SK-MEL-5 (cell line): ENCODE measurements at places on chromosomes 11 and 22. TPM values are rescaled to one million over a fixed set of nuclear protein-coding genes. Genes with fewer than 3 reads are reported as not detected.
A peak's percentile ranks its signal among the peaks of the same experiment; 100 is the strongest.

OR8A1 gene
- not detected in 2 replicates for total RNA-seq

CTSW gene
- total RNA-seq: 0.29 and 0.48 TPM in 2 replicates

KRTAP5-10 gene
- 0.53 TPM in 1 of 2 replicates, not detected in the other for total RNA-seq

PRODH gene
- 0.45 and 0.55 TPM in 2 replicates for total RNA-seq

CHRM1 gene
- total RNA-seq: 0.16 and 0.18 TPM in 2 replicates

CASP5 gene
- not detected in 2 replicates for total RNA-seq

HOATZ gene
- total RNA-seq: not detected in 2 replicates

USP2 gene
- total RNA-seq: 0.37 and 0.40 TPM in 2 replicates

ST3GAL4 gene
- total RNA-seq: 198 and 242 TPM in 2 replicates

AHNAK gene
- 11.3 and 14.3 TPM in 2 replicates for total RNA-seq

DDX25 gene
- total RNA-seq: 0.96 and 1.5 TPM in 2 replicates

TMPRSS6 gene
- total RNA-seq: not detected in 2 replicates

SAAL1 gene
- 36.1 and 37.3 TPM in 2 replicates for total RNA-seq

TRPC6 gene
- total RNA-seq: not detected in 2 replicates

DNA sequence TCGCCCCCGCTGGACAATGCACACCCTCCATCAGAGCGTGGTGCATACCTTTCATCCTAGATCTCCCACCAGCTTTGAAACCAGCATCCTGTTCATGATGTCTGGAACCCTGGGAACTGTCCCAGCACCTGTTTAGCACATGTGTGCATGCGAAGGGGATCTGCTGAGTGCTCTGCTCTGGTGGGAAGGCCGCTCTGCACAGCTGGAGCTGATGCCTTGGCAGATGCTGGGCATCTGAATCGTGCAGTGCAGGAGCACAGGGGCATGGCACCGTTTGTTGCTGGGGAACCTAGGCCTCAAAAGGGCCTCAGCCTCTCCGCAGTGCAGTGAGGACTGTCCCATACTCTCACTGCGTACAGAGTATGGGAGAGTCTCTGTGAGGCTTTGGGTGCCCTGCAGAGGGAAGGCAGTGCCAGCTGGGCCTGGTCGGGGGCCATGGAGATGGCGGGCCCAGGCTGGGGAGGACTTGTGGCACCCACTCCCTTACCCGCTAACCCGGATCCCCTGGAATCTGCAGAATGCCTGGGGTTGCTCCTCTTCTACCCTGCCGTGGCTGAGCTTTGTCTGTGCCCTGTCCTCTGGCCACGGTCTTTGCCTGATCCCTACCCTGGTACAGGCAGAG, 72.9 kb upstream of the ATXN10 start:
- no peak for DNase-seq

GRCh38 chr11:33475993-33476392, 218.8 kb downstream of the HIPK3 start:
- DNase-seq: peak; percentile 5

GRCh38 chr11:110340436-110340835, 44.0 kb upstream of the RDX start:
- no peak for DNase-seq

- DNase-seq: no peak
These were observed 111.4 kb upstream of the SORL1-AS1 start for GRCh38 chr11:121563900-121564822.

- no peak for DNase-seq
These were observed 3.6 kb downstream of the TMEM45B start for GRCh38 chr11:129819237-129819636.

- DNase-seq: no peak
These were observed 802 bp downstream of the SYT13 start for GRCh38 chr11:45285250-45285828.

DNA sequence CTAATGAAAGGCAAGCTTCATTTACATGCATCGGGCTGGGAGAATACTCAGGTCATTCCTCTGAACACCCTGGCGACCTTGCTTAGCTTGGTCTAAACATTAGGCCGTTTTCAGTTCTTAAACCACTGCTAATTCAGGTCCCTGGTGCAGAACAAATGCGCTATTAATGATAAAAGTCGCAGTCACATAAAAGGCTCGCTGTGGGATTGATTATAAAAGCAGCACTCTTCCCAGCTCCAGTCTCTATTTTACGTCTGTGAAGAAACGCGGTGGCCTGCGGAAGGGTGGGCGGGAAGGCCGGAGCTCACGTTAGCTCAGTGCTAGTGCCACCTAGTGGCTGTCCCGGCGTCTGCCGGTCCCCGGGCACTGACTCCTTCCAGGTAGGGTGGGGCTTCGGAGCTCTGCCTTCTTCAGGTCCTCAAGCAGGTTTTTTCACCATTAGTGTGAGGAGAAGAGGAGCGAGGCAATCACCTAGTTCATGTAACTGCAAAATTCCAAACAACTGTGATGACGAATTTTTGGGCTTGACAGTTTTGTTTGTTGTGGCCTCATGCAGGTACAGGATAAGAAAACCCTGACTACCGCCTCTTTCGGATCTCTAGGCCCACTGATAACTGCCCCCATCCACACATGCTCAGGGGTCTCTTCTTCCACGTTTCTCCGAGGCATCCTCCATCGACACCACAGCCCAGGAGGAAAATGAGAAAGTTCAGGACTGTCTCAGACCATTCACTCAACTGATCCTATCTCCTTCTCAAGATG, 66.5 kb upstream of the CLMP start:
- peak; percentile 80 for DNase-seq

- no peak for DNase-seq
These were observed 516 bp upstream of the SERPINH1 start for GRCh38 chr11:75561426-75562047.

- DNase-seq: peak; percentile 70
These were observed 499 bp downstream of the ATL3 start for GRCh38 chr11:63670433-63671321.

GRCh38 chr11:133127741-133128140, 404.6 kb downstream of the OPCML start:
- no peak for DNase-seq

DNA sequence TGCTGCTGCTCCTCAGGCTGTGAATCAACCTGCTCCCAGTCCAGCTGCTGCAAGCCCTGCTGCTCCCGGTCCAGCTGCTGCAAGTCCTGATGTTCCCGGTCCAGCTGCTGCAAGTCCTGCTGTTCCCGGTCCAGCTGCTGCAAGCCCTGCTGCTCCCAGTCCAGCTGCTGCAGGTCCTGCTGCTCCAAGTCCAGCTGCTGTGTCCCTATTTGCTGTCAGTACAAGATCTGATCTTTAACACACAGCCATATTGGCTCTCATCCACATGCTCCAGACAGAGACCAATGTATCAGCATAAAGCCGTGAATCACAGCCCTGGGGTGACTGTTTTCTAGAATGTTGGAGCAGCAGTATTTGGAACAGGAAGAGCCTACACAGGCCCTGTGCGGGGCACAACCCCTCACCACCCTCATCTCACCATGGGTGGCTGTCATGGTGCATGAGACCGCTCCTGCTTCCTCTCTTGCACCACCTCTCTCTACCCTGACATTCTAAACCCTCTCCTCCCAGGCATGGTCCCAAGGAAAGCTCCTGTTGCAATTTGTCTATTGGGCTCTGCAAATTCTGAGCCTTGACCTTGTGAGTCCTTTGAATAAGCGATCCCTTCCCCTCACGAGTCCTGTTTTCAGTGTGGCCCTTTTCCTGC, 3.5 kb downstream of the KRTAP5-10 start:
- DNase-seq: no peak

DNA sequence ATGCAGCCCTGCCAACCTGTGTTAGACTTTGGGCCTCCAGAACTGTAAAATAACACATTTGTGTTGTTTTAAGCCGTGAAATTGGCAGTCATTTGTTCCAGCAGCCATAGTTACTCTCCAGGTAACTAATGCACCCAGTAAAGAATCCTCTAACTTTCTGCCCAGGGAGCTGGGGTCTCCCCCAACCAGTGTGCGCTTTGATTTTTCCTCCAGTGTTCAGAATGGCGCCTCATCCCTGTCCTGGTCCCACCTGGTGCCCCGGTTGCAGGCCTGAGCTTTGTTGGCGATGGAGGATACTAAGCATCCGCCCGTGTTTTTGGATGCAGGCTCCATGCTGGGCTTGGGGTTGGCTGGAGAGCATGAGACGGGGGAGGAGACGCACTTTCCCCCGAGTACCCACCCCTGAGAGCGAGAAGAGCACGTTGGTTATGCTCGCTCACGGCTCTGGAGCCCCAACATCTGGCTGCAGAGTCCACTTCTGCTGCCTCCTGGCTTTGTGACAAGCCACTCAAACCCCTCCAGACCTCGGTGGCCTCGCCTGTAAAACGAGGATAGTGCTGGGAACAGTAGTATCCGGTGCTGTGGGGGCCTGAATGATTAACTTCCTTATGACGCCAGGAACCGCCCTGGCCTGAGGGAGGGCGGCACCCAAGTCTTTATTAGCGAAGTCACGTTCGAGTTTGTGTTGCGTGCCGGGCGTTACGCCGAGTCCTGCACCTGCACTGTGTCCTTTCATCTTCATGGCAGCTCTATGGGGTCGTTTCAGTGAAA, 25.8 kb downstream of the MRGPRD start:
- no peak for DNase-seq

DNA sequence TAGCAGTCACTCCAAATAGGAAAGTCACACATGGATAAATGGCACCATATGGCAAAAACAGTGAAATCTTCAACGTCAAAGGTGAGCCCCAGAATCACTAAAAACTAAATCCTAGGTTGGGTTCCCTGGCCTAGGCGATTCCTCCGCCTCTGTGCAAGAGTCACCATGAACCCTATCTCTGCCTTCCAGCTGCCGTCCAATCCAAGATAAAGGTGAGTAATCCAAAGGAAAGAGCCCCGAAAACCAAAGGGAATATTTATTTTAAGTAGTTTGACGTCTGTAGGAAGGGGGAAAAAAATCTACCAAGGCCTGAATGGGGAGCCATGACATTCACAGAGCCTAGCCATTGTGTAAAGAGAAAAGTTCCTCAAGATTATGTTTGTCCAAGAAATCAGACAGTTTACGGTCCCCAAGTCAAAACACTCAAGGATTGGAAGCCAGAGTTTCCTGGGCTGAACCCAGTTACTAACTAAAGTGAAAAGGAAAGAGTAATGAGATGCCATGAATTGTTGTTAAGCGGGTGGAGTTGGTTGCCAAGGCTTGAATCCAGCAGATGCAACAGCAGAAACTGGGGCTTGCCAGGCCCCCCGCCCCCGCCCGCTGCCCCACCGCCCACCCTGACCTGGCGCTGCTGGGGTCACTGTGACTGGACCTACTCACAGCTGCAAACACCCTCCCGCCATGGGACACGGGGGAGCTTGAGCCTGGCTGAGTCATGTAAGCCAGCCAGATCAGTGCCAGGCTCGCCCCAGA, 39.7 kb upstream of the ETS1 start:
- no peak for DNase-seq

GRCh38 chr22:41070665-41071331, 21.6 kb upstream of the EP300 start:
- DNase-seq: no peak

DNA sequence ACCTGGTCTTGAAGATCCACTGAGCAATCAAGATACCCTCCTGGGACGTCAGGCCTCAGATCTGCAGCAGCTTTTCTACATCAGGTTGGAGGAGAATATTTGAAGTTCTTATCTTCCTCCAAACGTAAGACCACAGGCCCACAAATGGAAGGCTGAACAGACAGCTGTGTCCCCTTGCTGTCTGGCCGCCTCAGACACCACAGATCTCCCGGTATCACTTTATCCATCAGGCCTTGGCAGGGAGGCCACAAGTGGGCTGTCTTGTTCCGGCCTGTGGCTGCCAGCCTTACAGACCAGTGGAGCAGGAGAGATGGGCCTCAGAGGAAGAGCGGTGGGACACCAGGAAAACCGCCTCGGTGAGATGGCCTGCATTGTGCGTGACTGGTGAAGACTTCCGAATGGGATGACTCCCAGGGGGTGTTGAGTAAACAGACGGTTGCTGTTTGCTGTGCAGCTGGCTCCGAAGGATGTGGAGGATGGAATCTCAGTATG, 15.9 kb downstream of the UBASH3B start:
- no peak for DNase-seq

DNA sequence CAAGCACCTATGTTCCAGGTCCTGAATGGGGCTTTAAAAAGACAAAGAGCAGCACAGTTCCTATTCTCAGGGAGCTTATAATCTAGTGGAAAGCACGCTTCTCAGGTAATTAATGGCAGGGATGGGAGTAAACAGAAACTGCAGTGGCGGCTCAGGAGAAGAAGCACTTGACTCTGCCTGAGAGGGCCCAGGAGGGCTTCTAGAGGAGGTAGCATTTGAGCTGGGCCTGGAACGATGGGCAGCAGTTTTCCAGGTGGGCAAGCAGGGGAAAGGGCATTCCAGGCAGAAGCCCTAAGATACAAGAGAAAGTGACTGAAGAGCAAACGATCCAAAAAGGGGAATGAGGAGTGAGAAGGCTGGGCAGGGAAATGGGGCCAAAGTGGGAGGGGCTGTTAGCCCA, 37.1 kb upstream of the CHST1 start:
- DNase-seq: no peak

DNA sequence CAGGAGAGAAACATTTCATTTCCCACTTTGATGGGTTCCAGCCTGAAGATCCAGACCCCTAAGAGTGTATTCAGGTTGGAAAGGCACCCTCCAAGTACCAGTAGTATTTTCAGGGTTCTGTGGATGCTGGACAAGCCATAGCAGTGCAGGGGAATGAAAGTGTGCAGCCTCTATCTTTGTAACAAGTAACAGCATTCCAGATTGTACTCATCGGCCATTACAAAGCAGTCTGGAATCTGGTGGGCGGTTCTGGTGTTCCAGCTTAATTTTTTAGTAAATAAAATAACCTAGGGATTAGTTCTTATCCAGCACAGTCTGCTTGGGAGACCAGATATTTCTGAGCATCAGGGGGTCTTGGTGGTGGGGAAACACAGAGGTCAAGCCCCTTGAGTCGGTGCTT, 22.6 kb downstream of the APLNR start:
- no peak for DNase-seq

DNA sequence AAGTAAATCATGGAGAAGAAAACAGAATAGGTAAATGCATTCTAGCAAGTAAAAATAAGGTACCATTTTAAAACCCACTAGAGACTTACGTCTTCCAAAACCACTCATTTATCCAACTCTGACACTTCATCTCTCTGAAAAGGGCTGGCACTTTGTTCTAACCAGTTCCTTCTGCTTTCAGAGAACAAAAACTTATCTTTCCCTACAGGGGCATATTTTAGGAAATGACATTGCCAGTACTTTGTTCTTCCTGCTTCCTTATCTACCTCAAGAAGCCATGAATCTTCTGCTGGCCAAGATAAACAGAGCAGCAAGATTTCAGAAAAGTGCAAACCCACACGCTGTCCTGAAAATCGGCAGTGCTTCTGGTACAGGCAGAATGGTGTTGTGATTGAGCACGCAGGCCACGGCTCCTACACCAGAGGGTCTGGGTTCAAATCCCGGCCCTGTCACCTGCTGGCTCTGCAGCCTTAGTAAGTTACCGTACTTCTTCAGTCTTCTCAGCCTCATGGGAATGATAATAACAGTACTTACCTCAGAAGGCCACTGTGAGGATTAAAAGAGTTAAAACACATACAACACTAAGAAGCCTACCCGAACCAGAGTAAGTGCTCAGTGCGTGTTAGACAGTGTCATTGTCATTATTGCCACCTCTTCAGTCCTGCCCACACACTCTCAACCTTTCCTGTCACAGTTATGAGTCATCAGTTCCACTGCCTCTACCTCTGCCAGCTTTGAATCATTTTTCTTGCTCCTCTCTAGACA, 11.0 kb downstream of the MPZL3 start:
- no peak for DNase-seq

DNA sequence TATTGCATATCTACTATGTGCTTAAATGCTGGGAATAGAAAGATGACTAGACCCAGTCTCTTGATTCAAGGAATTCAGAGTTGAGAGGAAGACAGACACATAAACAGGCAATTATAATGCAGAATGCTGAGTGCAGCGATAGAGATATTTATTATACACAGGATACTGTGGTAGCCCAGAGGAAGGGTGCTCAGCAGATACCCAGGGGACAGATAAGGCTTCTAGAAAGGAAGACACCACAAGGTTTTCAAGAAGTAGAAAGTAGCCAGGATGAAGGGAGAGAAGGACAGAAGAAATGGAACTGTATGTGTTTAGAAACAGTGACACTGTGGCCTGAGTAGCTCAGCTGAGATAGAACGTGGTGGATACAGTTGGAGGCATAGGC, 79.4 kb upstream of the NNMT start:
- no peak for DNase-seq
